Stimulated activated naive B cell treated with anti-CD40 and anti-IgM and Interleukin-4, amounts not matched to agents 10 μg/mL and 1 μg/mL and 100 μg/mL, for 72 hours (primary cell): ENCODE measurements at places on chromosomes 16 and 17.

- DNase-seq = peak; percentile 76
Observed at GRCh38 chr17:77325577-77326075, 184.9 kb downstream of the SEC14L1 start.

GRCh38 chr17:21676281-21677111 is 15.8 kb upstream of the KCNJ18 start:
- no peak for DNase-seq

DNA sequence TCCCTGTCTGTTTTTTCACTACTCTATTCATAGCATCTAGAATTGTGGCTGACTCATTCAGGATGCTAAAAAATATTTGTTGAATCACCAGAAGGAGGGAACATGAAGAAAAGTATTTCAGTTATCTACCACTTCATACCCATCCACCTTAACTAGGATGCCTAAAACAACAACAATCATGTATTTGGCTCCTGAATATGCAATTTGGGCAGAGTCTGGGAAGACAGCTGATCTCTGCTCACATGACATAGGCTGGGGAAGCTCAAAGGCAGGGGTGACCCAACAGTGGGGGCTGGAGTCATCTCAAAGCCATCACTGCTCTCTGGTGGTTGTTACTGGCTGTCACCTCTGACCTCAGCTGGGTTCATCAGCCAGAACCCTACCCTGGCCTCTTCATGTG is 80.1 kb upstream of the RPL38 start:
- no peak for DNase-seq

DNA sequence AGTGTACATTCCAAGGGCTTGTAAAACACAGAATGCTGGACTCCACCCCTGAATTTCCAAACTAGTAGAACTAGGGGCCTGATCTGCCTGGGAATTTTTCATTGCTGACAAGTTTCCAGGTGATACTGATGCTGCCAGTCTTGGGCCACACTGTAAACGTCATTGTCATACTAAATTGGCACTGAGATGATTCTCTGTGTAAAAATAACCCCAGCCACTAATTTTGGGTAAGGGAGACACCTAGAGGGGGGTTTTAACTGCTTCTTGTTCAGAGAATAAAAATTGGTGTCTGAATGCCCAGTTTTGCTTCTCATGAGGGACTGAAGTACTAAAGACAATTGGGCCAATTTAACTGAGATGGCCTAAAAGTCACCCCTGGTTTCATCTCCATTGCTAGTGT is 5.0 kb upstream of the CDH13 start:
- DNase-seq = no peak

DNA sequence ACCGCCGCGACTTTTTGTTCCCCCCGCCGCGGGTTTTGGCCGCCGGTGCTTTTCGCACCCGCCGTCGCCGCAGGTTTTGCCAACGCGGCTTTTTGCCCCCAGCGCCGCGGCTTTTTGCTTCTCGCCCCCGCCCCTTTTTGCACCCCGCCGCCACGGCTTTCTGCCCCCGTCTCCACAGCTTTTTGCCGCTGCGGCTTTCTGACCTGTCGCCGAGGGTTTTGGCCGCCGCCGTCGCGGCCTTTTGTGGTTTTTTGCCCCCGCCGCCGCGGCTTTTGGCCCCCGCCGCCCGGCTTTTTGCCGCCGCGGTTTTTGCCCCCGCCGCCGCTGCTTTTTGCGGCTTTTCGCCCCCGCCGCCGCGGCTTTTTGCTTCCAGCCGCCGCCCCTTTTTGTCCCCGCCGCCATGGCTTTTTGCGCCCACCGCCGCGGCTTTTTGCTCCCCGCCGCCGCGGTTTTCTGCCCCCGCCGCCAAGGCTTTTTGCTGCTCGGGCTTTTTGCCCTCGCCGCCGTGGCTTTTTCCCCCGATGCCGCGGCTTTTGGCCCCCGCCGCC is 151.1 kb downstream of the KCNJ18 start:
- DNase-seq = no peak

- peak; percentile 48 for DNase-seq
Observed at GRCh38 chr17:28643983-28644786, 773 bp downstream of the BLTP2 start.

DNA sequence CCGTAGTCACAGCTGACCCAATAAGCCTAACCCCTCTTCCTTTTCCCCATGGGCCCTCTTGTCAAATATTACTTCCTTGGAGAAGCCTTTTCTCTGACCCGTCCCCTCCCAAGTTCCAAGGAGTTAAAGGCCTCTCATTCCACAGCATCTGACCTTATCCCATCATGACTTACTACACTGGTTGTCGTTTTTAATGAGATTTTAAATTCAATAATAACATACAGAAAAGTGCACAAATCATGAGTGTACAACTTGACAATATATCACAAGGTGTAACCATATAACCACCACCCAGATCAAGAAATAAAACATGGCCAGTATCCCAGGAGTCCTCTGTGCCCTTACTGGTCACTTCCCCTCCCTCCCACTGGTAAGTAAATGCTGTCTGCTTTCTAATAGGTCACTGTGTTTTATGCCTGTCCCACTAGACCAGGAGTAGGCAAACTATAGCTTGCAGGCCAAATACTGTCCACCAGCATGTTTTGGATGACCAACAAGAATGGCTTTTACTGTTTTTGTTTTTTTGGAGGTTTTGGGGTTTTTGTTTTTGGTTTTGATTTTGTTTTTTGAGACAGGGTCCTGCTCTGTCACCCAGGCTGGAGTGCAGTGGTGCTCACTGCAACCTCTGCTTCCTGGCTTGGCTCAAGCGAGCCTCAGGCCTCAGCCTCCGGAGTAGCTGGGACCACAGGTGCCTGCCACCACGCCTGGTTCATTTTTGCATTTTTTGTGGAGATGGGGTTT is 1.2 kb upstream of the FDXR start:
- no peak for DNase-seq

DNA sequence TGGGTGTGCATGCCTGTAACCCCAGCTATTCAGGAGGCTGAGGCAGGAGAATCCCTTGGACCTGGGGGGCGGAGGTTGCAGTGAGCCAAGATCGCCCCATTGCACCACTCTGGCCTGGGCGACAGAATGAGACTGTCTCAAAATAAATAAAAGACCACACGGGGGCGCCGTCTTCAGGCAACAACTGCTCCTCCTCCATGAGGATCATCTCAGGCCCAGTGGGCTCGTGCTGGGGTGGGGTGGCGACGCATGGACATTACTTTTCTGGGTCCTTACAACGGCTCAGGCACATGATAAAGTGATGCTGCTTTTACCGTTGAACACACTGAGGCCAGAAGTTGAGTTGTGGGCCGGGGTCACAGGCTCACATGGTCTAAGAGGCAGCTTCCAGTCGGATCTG is 56.2 kb downstream of the PRMT7 start:
- no peak for DNase-seq

GRCh38 chr17:75059369-75060345 is 12.6 kb downstream of the KCTD2 start:
- no peak for DNase-seq

DNA sequence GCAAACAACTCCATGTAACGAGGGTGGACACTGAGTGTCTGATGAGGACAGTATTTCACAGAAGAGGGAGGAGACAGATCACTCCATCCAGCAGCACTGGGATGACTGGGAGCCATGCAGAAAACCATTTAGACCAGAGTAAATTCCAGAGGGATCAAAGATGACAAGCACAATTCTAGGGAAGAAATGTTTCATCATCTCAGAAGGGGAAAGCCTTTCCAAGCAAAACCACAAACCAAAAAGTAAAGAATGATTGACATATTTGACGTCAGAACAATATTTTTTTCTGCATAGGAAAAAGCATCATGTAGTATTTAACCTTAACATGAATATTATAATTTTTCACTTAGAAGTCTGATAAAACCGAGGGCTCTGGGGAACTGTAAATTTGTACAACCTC is 4.8 kb downstream of the DNASE1 start:
- DNase-seq = no peak

DNA sequence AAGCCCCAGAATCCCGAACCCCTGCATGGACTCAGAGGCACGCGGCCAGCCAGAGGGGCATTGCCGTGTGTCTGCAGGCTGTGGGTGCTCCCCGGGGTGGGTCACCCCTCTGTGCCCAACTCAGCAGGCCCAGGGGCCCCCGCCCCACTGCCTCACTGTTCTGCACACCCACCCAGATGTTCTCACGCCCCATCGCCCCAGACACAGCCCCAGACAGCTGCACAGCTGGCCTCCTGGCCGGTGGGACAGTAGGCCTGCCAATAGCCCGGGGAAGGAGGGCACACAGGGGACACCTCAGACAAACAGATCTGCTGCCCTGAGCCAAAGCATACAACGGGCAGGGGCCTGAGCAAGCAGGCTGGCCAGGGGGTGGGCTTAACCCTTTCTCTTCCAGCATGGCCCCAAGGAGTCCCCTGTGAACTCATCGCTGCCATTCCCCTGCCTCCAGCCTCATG is 27.6 kb upstream of the NXPH3 start:
- DNase-seq = no peak

- no peak for DNase-seq
Observed at GRCh38 chr16:80503107-80503506, 37.7 kb upstream of the DYNLRB2 start.

GRCh38 chr17:17561408-17562145 is 29.9 kb downstream of the PEMT start:
- DNase-seq = no peak

DNA sequence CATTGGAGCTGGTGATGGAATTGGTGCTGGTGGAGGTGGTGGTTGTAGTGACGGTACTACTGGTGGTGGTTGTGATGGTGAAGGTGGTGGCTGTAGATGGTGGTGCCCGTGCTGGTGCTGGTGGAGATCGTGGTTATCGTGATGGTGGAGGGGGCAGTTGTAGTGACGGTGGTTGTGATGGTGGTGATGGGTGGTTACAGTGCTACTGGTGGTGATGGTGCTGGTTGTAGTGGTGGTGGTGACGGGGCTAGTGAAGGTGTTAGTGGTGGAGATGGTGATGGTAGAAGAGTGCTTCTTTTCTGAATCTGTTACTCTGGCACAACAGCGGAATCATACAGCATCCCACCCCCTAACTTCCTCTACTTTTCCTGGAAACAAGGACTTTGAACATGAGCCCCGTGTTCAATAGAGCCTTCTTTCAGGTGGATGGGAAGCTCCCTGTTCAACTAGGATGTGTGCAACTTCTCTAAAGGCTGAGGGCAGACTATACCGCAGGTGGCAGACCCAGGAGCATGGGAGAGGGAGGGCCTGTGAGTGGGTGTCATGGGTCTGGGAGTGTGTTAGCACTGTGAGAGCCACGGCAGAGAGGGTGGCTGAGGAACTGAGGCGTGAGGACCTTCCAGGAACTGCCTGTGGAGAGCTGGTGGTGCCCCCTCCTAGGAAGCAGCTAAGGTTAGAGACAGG is 8.2 kb downstream of the TBX21 start:
- DNase-seq = no peak

GRCh38 chr16:67430504-67430976 is 381 bp upstream of the HSD11B2 start:
- no peak for DNase-seq

GRCh38 chr17:76689859-76690258 is 20.9 kb downstream of the MXRA7 start:
- no peak for DNase-seq

DNA sequence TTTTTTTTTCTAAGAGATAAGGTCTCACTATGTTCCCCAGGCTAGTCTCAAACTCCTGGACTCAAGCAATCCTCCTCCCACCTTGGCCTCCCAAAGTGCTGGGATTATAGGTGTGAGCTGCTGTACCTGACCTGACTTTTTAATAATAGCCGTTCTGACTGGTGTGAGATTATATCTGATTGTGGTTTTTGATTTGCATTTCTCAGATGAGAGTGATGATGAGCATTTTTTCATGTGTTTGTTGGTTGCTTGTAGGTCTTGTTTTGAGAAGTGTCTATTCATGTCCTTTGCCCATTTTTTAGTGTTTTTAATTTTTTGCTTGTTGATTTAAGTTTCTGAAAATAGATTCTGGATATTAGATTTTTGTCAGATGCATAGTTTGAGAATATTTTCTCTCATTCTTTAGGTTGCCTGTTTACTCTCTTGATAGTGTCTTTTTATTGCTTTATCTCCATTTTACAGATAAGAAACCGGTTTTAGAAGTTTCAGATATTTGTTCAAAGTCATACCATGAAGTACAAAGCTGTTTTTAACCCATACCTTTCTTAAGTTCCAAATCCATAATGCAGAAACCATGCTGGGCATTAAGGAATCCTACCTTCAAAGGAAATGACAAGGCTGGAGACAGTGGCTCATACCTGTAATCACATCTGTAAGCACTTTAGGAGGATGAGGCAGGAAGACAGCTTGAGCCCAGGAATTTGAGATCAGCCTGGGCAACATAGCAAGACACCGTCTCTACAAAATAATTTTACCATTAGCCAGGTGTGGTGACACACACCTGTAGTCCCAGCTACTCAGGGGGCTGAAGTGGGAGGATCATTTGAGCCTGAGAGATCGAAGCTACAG is 168.4 kb upstream of the TBX2 start:
- no peak for DNase-seq

- peak; percentile 42 for DNase-seq
Observed at GRCh38 chr17:6574687-6575595, 18.6 kb upstream of the PITPNM3 start.

DNA sequence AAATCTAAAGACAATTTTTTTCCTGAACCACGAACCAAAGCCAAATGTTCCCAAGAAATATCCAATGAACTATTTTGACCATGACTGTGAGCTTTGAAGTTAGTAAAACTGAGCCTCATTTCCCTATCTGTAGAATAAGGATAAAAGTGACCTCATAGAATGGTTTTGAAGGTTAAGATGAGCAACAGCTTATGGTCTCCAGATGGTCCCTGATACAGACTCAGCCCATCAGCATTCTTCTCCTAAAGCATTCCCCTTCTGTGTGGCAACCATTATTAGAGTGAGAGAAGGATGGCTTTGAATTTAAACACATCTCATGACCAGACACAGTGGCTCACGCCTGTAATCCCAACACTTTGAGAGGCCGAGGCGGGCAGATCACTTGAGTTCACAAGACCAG is 70.1 kb downstream of the COPRS start:
- DNase-seq = no peak

DNA sequence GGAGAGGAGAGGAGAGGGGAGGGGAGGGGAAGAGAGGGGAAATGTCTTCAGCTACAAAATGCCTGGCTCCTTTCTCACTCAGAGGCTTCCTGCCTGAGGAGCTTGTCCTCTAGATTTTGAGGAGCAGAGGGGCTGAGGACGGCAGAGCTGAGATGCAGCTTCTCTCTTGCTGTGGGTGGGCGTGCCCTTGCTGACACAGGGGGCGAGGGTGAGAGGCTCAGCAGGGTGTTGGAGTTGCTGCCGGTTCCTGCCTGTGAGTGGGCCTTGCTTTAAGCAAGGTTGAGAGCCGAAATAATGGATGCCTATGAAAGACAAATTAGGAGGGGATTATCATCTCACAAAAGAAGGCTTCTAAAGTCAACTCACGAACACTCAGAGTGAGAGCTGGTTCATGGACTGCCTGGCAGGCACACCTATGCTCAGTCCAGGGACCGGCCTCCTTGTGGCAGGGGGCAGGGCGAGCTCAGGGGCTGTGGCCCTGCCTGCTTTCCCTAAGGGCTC is 215.6 kb downstream of the MSI2 start:
- no peak for DNase-seq

- DNase-seq = no peak
Observed at GRCh38 chr17:28097901-28098300, 55.4 kb downstream of the NLK start.

- DNase-seq = no peak
Observed at GRCh38 chr17:75828076-75828400, 16.2 kb downstream of the UNC13D start.
